Liver (tissue), 10 donors: ENCODE measurements at places on chromosomes 1 and 21. TPM values are rescaled to one million over a fixed set of nuclear protein-coding genes. Genes with fewer than 3 reads are reported as not detected.

PCNT gene
- polyA plus RNA-seq: 6.7 TPM

LAPTM5 gene
- polyA plus RNA-seq: 46.2 TPM

CFAP141 gene
- polyA plus RNA-seq: not detected

RGS16 gene
- polyA plus RNA-seq: 0.54 TPM

GRIK3 gene
- not detected for polyA plus RNA-seq

AP4B1 gene
- 4.3 TPM for polyA plus RNA-seq

LZIC gene
- 10.8 TPM for polyA plus RNA-seq

OR2T29 gene
- not detected for polyA plus RNA-seq

BATF3 gene
- 0.88 TPM for polyA plus RNA-seq

TESK2 gene
- polyA plus RNA-seq: 2.4 TPM

GPR52 gene
- polyA plus RNA-seq: not detected

ATF3 gene
- polyA plus RNA-seq: 5.6 TPM

SERPINC1 gene
- 2,589 TPM for polyA plus RNA-seq

S100A7 gene
- not detected for polyA plus RNA-seq

PPM1J gene
- 0.17 TPM for polyA plus RNA-seq

RCC2 gene
- polyA plus RNA-seq: 7.6 TPM

UHMK1 gene
- 15.8 TPM for polyA plus RNA-seq

WARS2 gene
- 3.5 TPM for polyA plus RNA-seq

COL18A1 gene
- 255 TPM for polyA plus RNA-seq

TIPRL gene
- polyA plus RNA-seq: 11.2 TPM

STMN1 gene
- polyA plus RNA-seq: 13.5 TPM

C1orf87 gene
- not detected for polyA plus RNA-seq

SIKE1 gene
- polyA plus RNA-seq: 22.0 TPM

HTR6 gene
- not detected for polyA plus RNA-seq

BTBD8 gene
- 0.47 TPM for polyA plus RNA-seq

UMODL1 gene
- 0.08 TPM for polyA plus RNA-seq

CELA3A gene
- polyA plus RNA-seq: not detected

OR2M3 gene
- not detected for polyA plus RNA-seq

ZNF684 gene
- polyA plus RNA-seq: 7.6 TPM

SPATA1 gene
- 0.06 TPM for polyA plus RNA-seq

OR10J5 gene
- not detected for polyA plus RNA-seq

LCE2C gene
- polyA plus RNA-seq: not detected
